ENCODE measurements at places on chromosomes 6 and 20.
A peak's percentile ranks its signal among the peaks of the same experiment; 100 is the strongest.

GRCh38 chr6:33279971-33280511, 3.1 kb downstream of the B3GALT4 start:
- no peak for DNase-seq

- no peak for DNase-seq
These were observed 259.2 kb downstream of the PRKN start for GRCh38 chr6:162468326-162468725.

DNA sequence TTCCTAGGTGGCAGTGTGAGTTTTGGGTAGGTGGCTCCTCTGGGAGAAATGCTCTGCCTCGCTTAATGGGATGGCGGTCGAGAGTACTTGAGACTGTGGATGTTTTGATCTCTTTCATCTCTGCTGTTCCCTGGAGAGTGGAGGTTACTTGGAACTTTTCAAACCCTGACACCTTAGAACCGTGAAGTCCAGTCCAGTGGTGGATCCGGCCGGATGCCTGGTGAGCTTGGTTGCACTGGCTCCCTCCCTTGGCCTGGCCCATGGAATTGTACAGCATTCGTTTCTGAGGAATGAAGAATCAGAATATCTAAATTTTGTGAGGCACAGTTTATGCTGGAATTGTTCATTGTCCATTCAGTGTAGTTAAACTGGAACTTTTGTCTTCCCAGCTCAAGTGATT, 51.0 kb downstream of the CSE1L start:
- no peak for DNase-seq

GRCh38 chr6:118401325-118401975, 146.6 kb upstream of the PLN start:
- no peak for DNase-seq

GRCh38 chr20:7323957-7324356, 556.5 kb downstream of the BMP2 start:
- DNase-seq: no peak

GRCh38 chr6:156060013-156060412, 604.4 kb upstream of the NOX3 start:
- no peak for DNase-seq

GRCh38 chr20:10625641-10626040, 48.2 kb downstream of the JAG1 start:
- DNase-seq: no peak

DNA sequence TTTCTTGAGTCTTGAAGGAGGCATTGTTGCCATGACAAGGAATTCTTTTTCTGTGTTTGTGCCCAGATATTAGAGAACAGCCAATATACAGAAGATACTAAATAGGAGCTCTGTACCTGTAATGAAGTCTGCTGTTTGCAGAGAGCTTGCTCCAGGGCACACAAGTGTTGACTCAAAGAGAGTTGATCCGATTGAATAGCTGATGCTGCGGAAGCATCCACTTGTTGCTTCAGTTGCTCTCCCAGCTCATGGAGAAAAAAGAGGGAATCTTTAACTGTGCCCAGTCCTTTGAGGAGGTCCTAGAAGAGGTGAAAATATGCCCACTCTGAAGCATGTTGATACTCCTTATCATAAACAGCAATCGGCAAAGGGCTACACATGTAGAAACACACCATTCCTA, 411.4 kb downstream of the ESR1 start:
- DNase-seq: no peak

DNA sequence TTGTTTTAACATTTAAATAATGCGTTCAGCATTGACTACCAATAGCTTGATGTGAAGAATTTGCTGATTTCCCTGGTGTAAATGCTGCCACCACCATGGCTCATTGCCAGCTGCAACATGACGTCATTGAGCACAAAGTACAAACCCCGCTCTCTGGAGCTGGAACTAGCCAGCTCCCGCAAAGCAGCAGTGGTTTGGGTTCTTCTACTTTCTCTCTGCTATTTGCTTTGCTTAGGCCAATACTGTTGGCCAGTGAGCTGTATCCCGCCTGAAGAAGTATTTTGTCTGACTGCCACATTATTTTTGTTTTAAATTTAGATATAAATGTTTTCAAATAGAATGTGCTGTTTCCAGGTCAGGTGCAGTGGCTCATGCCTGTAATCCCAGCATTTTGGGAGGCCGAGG, 47.4 kb upstream of the KIF13A start:
- DNase-seq: no peak

- no peak for DNase-seq
These were observed 288.2 kb upstream of the PREP start for GRCh38 chr6:105691081-105691480.

DNA sequence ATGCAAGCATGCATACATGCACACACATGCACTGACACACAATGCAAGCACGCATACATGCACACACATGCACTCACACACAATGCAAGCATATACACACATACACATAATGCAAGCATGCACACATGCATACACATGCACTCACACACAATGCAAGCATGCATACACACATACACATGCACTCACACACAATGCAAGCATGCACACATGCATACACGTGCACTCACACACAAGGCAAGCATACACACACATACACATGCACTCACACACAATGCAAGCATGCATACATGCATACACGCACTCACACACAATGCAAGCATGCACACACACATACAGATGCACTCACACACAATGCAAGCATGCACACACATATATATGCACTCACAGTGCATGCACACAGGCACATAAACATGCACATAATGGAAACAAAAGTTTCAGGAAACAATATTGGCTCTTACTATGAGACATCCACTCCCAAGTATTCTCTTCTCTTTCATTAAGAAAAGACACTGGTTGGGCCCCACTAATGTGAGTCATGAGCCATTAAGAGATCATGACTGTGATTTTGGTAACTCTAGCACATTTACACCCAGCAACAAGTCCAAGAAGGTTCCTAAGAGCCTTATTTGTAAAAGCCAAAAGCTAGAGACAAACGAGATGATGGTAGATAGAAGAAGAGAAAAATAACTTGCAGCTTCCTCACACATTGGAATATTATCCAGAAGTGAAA, 22.2 kb downstream of the APCDD1L start:
- DNase-seq: no peak

GRCh38 chr6:80105972-80106417, 476 bp upstream of the BCKDHB start:
- no peak for DNase-seq

DNA sequence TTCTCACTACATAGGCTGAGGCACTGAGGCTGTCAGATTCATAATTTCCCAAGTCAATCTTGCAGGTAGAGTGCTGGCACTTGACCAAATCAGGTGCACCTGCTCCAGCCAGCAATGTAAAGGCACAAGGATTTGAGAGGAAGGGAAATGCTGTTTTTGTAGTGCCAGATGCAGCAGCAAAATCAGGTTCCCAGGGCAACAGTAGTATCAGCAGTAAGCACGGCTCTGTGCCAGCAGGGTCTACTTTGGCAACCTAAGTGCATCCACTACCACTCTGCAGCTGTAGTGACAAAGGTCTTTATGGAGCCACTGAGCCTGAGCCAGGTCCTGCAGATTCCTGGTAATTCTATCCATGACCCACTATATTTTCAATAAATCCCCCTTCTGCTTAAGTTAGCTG, 329.5 kb downstream of the TPBG start:
- no peak for DNase-seq

- DNase-seq: no peak
These were observed 53.2 kb downstream of the CTCFL start for GRCh38 chr20:57471496-57472372.

- no peak for DNase-seq
These were observed 465.3 kb upstream of the SYNCRIP start for GRCh38 chr6:86107985-86108384.

DNA sequence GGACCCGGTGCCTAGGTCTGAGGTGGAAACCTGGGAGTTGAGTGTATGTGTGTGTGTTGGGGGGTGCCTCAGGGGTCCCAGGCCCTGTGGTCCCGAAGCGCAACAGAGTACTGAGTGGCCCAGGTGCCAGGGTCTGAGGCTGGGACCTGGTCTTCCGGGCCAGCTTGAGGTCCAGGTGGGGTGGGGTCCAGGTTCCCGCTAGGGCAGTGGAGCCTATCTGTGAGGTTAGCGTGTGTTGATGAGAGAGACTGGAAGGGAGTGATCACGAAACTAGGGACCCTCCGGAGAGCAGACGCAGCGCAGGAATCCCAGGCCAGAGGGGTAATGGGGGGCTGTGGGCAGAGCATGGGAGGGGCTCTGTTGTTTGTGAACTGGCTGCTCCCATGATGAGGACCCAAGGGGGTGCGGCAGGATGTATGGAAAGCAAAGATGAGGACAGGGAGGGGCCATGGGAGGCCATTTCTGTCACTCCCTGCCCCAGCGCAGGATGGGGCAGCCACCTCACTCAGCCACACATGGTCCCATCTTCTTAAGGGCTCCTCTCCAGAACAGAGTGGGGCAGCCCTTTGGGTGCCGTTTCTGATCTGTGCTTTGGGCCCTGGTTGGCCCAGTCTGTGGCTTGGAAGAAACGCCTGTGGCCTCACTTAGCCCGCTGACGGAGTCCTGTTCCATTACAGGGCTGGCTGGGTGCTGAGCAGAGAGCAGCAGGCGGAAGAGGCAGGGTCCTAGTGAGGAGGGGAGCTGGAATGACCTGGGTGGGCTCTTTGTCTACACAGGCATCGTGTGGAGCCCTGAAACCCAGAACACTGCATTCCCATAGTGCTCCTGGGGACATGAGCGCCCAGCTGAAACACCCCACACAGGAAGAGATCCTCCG, 872 bp downstream of the HSPA12B start:
- no peak for DNase-seq

GRCh38 chr6:110329714-110330436, 28.3 kb downstream of the METTL24 start:
- no peak for DNase-seq

DNA sequence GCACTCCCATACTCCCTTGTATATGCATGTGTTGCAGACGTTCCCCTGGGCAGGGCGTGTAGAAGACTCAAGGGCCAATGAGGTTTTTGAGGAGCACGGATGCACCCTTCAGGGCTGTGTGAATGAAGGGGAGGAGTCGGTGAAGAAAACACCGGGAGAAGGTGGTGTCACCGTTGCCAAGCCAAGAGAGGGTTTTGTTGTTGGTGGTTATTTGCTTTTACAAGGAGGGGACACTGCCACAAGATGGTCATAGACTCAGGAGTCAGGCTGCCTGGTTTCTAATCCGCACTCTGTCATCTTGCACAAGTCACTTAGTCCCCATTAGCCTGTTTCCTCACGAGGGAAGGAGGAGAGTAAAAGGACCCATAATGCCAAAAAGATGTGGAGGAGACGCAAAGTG, 124.0 kb downstream of the PXDC1 start:
- DNase-seq: no peak

DNA sequence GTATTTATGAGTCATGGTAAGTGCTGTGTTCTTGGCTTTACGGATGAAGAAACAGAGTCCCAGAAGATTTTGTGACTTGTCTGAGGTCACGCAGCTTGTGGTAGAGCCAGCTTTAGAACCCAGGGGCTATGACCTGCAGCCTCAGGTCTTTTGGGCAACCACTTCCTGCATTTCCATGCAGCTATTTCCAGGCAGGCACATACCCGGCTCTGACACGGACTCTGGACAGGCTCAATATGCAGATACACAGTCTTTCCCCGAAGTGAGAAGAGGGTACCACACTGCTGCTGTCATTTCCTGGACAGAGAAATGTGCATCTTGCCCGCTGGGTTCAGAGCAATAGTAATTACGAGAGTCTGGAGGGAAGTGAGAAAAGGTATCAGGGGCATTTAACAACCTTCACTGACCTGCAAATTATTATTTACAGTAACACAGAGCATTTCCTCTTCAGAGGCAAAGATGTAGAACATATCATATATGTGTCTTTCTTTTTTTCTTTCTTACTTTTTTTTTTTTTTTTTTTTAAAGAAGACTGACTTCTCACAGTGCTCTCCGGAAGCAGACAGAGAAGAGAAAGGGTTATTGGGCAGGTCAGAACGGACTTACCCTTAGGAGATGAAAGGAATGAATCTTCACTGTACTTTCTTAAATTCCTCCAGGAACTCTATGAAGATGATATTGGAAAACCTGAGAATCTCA, 185.1 kb downstream of the CLIC5 start:
- peak; percentile 48 for DNase-seq

GRCh38 chr6:17831135-17831534, 124.4 kb upstream of the NUP153 start:
- no peak for DNase-seq

GRCh38 chr6:112218563-112218962, 35.8 kb downstream of the LAMA4 start:
- DNase-seq: no peak

DNA sequence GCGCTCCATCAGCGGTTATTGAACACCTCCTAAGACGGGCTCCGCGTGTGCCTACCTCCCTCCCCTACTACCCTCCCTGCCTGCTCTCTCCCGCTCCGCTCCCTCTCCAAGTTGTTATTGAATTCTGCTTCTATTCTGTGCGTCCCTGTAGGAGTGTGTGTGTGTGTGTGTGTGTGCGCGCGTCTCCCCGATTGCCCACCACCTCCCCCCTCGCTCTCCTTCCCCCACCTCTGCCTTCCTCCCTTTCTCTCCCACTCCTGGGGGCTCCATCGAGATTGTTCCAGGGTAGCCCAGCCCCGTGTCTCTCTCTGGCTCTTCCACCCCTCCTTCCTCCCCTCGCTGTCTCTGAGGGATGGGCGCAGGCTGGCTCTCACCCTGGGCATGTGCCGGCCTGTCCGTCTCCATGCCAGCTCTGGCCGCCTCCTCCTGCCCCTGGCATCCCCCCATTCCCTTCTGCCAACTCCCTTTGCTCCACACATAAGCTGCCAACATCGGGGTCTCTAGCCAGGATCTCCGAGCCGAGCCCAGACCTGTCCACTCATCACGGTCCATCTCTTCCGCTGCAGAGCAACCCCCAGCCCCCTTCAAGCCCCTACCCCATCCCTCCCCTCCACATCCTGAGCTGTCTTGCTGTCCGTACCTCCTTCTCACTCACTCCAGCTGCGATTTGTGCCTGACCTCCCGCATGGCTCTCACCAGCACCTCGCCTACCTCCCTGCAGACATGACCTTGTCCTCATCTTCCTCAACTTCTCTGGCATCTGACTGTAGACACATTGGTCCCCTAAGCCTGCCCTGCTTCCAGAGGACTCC, 68.5 kb downstream of the SRC start:
- DNase-seq: no peak

GRCh38 chr20:4056880-4057279, 41.5 kb upstream of the RNF24 start:
- DNase-seq: no peak

GRCh38 chr6:105515054-105515453, 112.2 kb upstream of the PREP start:
- DNase-seq: no peak

DNA sequence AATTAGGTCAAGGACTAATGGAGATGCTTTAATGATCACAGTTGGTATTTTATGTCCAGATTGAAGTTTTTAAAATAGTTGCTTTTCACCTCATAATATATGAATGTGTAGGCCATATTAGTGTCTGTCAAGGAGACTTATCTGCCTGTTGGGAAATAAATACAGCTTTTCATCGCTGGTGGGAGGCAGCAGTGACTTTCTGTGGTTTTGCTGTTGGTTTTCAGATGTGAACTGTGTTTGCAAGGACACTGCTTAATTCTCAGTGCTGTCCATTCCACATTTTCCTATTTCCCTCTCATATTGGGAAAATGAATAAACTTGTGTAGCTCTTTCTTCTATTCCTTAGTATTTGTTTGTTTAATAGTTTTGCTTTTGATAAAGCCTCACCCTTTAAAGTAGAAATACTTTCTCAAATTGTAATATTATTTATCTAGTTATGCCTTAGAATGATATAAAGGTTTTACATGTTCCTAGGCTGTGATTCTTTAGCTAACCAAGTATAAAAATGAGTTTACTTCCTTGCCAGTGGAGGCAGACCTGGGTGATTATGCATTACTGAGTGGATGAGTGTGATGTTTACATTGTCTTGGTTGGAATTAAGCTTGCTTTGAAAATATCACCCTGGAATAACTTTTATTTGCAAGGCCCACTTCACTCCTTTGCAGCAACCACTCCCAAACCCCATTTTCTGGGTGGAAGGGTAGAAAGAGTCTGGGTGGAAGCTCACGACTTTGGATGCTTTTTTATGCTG, 3.3 kb downstream of the PLCB4 start:
- no peak for DNase-seq
